ENCODE measurements at places on chromosomes 3 and 15. TPM values are rescaled to one million over a fixed set of nuclear protein-coding genes. Genes with fewer than 3 reads are reported as not detected.

STRA6 gene
- total RNA-seq = not detected

CPNE9 gene
- total RNA-seq = 0.44 TPM

THAP10 gene
- total RNA-seq = 2.4 TPM

PIF1 gene
- total RNA-seq = 1.4 TPM

NDN gene
- 27.1 TPM for total RNA-seq

CHDH gene
- total RNA-seq = 17.3 TPM

PRSS50 gene
- 0.41 TPM for total RNA-seq

HDAC11 gene
- total RNA-seq = 18.2 TPM

CCDC54 gene
- not detected for total RNA-seq

GASK1A gene
- 5.9 TPM for total RNA-seq

MST1R gene
- total RNA-seq = 27.3 TPM

Data from lower lobe of right lung (tissue), 2 donors.